Stimulated activated CD4-positive, alpha-beta T cell treated with anti-CD3 and anti-CD28 coated beads, TNF-alpha, amount 100 ng/mL, for 1 hour (primary cell): ENCODE measurements at places on chromosomes 16 and 17.

DNA sequence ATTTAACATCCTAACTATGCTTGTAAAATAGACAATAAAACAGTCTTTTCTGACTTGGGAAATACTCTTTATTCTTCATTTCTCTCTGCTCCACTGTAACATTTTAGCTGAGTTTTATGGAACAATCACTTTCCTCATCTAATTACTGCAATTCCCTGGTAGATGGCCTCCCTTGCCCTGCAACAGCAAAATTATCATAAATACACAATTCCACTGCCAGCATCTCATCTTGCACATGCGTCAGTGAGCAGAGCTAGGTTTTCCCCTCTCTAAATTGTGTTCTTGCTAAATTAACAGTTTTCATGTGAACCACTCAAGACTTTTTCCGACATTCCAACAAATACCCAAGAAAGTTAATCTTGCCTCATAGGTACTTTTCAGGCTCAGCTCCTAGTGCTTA, 920.9 kb upstream of the GOT2 start:
- DNase-seq = no peak

DNA sequence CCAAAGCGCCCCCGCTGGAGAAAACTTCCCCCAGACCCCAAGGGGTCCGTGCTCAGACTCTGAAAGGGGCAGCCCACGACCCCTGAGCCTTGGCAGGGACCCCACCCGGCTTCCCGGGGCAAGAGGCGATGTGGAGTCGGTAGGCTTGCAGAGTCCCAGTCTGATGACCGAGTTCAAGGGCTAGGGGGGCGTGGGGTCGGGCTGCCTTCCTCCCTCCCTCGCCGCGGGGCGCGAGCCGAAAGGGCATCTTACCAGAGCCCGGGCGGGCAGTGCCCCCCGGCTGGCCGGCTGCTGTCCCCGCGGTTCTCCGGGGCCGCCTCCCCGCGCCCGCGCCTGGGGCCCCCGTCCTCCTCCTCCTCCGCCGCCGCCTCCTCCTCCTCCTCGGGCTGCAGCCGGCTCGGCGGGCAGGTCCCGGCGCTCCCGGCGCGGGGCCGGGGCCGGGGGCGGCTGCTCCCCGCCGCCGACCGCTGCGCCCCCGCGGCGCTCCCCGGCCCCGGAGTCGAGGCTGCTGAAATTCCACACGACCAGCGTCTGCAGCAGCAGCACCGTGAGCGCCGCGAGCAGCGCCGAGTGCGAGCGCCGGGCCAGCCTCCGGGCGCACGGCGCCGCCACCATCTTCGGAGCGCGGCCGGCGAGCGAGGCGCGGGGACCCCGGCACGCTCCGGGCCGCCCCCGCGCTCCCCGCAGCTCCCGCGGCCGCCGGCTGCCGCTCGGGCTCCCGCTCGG, 415 bp downstream of the XYLT1 start:
- DNase-seq = no peak

DNA sequence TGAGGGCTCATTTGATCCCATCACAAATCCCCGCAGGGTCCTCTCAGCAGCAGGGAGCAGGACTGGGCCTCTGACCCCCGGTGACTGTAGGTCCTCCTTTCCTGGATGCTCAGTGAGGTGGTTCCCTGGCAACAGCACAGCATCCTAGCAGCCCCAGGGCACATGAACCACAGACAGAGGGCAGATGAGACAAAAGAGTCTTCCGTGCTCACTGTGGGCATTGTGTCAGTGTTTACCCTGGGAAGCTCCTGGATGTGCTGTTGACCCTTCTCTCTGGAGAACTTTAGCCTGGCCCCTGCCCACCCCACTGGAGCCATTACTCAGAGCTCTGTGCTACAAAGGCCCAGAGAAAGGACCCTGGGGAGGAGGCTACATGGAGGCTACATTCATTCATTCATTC, 21.7 kb upstream of the TMEM220 start:
- DNase-seq = no peak

GRCh38 chr16:69301187-69301586, 10.0 kb upstream of the VPS4A start:
- DNase-seq = no peak

- no peak for DNase-seq
Measured at GRCh38 chr17:82003411-82004381, 19.0 kb downstream of the CENPX start.

GRCh38 chr16:68093816-68094613, 8.8 kb downstream of the NFATC3 start:
- DNase-seq = no peak
